ENCODE measurements at places on chromosomes 13 and 19.

DNA sequence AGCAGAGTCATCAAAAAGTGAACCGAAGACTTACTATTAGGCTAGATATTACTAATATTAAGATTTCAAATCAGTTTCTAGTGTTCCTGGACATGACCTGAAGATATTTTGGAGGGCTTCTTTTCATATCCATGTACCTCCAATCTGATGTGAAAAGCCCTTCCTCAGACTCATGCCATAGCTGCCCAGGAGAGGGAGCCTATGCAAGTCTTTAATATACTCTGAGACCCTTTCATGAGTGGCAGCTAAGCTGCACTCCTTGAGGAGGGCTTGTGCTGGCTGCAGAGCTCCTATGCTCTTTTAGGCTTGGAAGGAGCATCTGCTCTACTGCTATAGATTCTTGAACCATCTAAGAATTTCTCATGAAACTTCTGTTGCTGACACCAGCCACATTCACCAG is 715.3 kb downstream of the OLFM4 start:
- DNase-seq: no peak

- DNase-seq: no peak
Observed at GRCh38 chr19:13398780-13399726, 107.2 kb downstream of the CACNA1A start.

GRCh38 chr13:62085337-62086229 is 669.9 kb upstream of the PCDH20 start:
- no peak for DNase-seq

DNA sequence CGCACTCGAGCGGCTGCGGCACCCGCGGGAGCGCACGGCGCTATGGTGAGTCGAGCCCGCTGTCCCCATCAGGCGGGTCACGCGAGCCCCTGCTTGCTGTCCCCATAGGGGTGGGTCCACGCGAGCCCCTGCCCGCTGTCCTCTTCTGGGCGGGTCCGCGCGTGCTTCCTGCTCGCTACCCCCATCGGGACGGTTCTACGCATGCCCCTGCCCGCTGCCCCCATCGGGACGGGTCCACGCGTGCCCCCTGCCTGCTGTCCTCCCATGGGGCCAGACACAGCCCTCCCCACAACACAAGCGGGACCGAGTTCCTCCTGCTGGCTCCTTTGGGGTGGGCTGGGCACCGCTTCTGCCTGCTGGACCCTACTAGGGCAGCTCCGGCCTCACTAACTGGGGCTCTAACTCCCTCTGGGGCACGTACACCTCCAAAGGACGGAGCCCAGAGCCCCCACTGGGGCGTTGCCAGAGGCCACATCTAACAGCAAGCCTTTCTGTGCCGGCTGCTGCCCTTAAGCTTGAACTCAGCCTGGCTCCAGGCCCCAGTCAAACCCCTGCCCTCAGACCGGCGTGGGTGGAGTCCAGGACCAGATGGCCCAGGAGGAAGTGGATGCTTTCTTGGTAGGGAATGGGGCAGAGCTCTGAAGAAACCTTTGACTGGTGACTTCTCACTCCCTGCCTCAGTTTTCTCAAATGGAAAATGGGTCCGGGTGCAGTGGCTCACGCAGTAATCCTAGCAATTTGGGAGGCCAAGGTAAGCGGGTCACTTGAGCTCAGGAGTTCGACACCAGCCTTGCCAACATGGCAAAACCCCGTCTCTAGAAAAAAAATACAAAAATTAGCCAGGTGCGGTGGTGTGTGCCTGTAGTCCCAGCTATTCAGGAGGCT is 722 bp downstream of the COLGALT1 start:
- DNase-seq: no peak

DNA sequence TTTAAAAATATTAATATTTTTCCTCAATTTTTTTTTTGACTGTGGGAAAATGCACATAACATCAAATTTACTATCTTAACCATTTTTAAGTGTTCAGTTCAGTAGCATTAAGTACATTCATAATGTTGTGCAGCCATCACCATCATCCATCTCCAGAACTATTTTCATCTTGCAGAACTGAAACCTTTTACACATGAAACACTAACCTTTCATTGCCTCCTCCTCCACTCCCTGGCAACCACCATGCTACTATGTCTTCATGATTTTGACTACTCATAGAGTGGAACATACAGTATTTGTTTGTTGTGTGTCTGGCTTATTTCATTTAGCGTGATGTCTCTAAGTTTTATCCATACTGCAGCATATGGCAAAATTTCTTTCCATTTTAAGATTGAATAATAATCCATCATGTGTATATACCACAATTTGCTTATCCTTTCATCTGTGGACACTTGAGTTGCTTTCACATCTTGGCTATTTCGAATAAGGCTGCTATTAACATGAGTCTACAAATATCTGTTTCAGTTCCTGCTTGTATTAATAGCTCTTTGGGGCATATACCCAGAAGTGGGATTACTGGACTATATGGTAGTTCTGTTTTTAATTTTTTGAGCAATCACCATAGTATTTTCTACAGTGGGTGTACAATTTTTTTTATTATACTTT is 376.4 kb downstream of the MTUS2 start:
- no peak for DNase-seq

- peak; percentile 93 for DNase-seq
Observed at GRCh38 chr19:9796113-9796773, 22.6 kb downstream of the FBXL12 start.

- no peak for DNase-seq
Observed at GRCh38 chr19:40719414-40719894, 2.5 kb downstream of the ITPKC start.

GRCh38 chr19:1261538-1261797 is 7.7 kb upstream of the CIRBP start:
- DNase-seq: peak; percentile 48

- DNase-seq: no peak
Observed at GRCh38 chr19:49335784-49336481, 727 bp downstream of the CD37 start.
